Ascending aorta (tissue), 2 donors: ENCODE measurements at places on chromosomes 11 and 22. TPM values are rescaled to one million over a fixed set of nuclear protein-coding genes. Genes with fewer than 3 reads are reported as not detected.

SLC29A2 gene
- not detected for total RNA-seq

RELA gene
- total RNA-seq = 115 TPM

TYR gene
- not detected for total RNA-seq

PRR33 gene
- not detected for total RNA-seq

RAB3IL1 gene
- 23.2 TPM for total RNA-seq

NPAS4 gene
- 5.0 TPM for total RNA-seq

RPL27A gene
- total RNA-seq = 789 TPM

ANO9 gene
- total RNA-seq = 4.0 TPM

OR8J3 gene
- not detected for total RNA-seq

NXPE4 gene
- not detected for total RNA-seq

DNA sequence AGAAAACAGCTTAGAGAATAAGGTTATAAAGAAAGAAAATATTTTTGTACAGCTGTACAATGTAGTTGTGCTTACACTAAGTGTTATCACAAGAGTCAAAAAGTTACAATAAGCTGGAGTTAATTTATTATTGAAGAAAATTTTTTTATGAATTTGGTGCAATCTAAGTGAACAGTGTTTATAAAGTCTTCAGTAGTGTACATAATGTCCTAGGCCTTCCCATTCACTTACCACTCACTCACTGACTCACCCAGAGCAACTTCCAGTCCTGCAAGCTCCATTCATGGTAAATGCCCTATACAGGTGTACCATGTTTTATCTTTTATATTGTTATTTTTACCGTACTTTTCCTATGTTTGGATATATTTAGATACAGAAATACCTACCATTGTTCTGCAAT is 34.7 kb downstream of the GDPD4 start:
- DNase-seq = no peak

- no peak for DNase-seq
Observed at GRCh38 chr11:2133241-2134021, 5.8 kb downstream of the IGF2 start.

DNA sequence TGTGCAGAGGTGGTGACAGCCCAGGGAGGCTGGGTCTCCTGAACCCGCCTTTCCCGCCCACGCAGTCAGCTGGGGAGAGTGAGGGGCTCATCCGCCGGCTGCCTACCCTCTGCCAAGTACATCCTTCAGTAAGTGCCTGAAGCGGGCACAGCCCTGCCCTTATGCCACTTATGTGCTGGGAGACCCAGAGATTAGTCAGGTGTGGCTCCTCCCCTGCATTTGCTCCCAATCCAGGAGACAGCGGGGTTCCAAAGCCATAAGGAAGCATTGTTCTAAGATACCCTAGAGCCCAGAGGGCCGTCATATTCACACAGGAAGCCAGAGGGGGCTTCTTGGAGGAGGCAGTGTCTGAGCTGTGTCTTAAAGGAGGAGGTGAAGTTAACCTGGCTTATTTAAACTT is 5.8 kb upstream of the PPP6R3 start:
- DNase-seq = peak; percentile 56

DNA sequence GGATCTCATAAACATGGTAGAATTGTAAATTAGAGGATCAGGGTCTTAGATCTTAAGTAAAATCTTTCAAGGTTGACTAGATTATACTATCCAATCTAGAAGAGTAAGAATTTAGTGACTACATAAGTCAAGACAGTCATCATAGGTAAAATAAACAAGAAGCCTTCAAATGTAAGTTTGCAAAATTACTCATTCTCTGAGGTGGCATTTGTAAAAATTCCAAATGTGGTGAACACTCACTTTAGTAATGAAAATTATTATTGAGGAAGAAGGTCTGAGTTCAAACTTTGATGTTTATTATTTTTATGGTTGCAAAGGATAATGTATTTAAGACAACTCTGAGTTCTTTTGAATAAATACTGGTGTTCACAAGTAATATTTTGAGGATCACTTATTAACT is 4.6 kb downstream of the HYLS1 start:
- DNase-seq = no peak

- DNase-seq = peak; percentile 78
Observed at GRCh38 chr11:45180179-45180847, 33.9 kb downstream of the PRDM11 start.

GRCh38 chr22:31262312-31263133 is 29.8 kb downstream of the PIK3IP1 start:
- DNase-seq = no peak

- DNase-seq = no peak
Observed at GRCh38 chr22:30080805-30081204, 541 bp downstream of the HORMAD2 start.

DNA sequence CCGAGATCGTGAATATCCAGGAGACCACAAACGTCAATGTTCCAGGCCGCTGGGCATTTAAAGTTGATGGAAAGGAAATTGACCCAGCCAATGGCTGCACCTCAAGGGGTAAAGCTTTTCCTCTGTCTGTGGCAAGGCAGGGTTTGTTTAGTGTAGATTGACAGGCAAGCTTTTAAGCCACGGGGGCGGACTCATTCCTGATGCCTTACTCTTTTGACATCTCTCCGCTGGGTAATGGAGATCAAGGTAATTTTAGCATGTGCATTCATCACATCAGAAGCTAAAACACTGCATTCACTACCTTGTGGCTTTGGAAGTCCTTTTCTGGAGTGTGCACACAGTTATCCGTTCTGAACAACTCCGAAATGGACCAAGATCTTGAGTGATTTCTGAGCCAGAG is 12.6 kb downstream of the TECTA start:
- no peak for DNase-seq

DNA sequence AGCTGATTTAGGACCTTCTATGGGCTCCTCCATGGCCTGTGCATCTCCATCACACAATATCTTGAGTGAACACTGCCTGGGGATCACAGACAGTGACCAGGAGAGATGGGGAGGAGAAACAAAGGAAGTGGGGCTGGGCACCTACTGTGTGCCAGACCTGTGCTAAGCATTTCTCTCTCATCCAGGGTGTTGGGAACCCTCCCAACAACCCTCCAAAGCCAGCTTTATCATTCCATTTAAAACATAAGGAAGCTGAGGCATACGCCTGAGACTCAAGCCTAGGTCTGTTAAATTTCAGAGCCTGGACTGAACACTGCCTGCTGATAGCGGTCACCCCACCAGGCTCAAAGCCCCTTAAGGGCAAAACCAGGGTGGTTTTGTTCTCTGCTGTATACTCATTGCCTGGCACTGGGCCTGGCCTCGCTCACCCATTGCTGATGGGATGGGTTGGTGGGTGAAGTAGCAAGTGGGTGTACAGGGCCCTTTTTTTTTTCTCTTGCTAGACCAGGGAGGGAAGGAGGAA is 130.1 kb downstream of the MN1 start:
- no peak for DNase-seq

- DNase-seq = no peak
Observed at GRCh38 chr11:93330446-93330984, at the start of gene DEUP1. Gene DEUP1, plus strand, starts transcription at chr11:93330742. Its CDS starts 1,518 bp downstream, at chr11:93332260.

- DNase-seq = no peak
Observed at GRCh38 chr22:25514436-25515180, 49.9 kb upstream of the GRK3 start.

GRCh38 chr11:67486481-67487195 is 3.8 kb downstream of the AIP start:
- DNase-seq = no peak

DNA sequence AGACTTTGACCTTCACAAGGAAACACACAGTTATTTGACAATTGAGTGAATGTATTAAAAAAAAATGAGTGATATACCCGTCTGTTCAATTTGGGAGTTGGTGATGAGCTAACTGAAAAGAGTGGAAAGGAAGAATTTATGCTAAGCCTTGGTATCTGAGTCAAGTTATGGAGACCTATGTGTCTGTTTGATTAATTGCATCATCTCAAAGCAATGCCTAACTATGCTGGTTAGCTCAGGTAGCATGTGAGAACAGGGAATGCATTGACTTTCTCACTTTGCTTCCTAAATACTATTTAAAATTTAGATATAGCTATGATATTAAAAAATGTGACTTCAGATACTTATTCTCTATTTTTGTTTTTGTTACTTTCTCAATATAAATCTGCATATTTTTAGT is 110.5 kb downstream of the DDX10 start:
- no peak for DNase-seq

DNA sequence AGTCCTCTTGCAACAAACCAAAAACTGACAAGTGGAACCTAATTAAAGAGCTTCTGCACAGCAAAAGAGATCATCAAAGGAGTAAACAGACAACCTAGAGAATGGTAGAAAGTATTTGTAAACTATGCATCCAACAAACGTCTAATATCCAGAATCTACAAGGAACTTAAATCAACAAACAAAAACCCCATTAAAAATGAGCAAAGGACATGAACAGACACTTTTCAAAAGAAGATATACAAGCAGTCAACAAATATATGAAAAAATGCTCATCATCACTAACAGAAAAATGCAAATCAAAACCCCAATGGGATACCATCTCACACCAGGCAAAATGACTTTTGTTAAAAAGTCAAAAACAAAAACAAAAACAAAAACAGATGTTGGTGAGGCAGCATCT is 33.7 kb downstream of the ZNF214 start:
- DNase-seq = no peak

DNA sequence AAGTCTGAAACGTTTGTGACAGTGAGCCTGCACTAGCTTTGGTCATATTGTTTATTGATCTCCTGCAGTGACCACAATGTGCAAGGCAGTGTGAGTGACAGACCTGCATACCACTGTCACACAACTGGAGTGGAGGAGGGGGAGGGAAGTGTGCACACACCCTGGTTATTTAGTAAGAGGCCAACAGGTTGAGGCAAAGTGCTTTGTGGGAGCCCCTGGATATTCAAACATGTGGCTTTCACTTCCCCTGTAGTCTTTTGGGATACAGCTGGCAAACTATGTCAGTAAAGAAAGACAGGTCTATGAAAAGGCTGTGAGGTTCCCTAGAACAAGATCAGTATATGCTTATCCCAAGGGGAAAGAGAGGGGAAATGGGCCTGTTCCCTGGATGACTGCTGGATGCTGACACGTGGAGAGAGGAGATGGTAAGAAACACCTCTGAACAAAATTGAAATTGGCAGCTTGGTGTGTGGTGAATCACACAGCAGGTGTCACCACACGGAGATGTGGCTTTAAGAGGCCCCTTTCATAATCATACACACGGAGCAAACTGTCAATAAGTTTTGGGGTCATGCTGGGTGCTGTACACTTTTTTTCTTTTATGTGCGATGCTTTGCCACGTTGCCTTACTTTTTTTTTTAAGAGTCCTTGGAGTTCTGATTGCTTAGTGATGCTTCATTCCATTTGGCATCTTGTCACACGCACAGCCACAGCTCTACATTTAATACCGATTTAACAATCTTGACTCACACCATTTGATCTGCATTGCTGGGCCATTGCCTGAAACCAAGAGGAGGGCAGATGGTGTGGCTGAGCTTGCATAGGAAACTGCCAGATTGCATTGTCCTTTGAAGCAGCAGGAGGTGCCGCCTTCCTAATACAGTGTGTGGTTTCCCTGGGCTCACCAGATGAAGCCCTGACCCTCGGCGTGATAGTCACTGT is 11.3 kb downstream of the OSBP2 start:
- DNase-seq = no peak

DNA sequence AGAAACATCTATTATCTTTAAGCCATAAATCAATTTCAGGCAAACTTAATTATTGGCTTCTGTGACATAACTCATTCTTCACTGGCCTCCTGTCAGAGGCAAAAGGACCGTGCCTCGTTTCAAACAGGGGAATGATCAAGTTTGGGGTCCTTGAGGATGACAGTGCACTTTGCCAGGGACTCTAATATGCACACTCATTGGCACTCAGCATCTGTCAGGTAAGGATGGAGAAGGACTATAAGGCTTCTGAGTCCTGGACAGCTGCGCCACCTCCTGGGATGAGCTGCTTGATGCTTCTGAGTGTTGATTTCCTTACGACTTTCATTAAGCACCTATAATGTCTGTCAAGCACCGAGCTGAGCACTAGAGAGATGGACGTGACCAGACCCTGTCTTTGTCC is 20.2 kb downstream of the BPIFC start:
- DNase-seq = no peak

- DNase-seq = no peak
Observed at GRCh38 chr22:30284172-30284571, 5.1 kb downstream of the CASTOR1 start.

- no peak for DNase-seq
Observed at GRCh38 chr11:47442514-47442913, 6.4 kb downstream of the RAPSN start.

DNA sequence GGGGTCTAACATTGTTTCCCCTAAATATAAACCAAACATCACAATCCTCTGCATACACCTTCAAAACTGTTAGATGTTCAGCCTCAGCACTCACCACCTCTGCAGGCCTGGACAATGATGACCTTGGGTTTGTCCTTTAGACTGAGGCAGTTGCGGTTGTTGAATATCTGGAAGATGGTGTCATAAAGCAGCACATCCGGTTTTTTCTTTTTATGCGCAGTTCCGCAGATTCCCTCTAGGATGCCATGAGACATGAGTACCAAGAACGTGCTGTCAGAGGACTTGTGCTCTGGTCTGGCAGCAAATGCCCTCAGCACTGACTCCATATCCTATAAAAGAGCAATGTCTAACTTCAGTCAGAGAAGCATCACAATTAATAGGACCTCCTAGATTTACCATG is 22.8 kb downstream of the CASP5 start:
- no peak for DNase-seq

- no peak for DNase-seq
Observed at GRCh38 chr11:70063121-70063520, 15.0 kb upstream of the ANO1 start.

DNA sequence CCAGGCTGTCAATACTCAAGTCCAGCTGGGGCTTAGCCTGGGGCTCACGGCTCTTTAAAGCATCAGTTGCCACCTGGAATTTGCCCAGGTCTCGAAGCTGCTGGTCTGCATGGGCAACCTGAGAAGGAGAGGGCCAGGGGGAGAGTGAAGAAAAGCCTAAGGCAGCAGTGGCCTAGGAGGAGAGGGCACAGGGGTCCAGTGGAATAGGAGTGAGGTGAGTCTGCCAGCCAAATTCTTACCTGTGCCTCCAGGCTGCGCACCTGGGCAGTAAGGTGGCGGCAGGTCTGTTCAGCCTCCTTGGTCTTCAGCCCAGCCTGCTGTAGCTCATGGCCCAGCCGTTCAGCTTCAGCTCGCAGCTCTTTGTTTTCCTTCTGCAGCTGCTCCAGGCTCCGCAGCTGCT is 10.0 kb downstream of the IL18BP start:
- DNase-seq = no peak

DNA sequence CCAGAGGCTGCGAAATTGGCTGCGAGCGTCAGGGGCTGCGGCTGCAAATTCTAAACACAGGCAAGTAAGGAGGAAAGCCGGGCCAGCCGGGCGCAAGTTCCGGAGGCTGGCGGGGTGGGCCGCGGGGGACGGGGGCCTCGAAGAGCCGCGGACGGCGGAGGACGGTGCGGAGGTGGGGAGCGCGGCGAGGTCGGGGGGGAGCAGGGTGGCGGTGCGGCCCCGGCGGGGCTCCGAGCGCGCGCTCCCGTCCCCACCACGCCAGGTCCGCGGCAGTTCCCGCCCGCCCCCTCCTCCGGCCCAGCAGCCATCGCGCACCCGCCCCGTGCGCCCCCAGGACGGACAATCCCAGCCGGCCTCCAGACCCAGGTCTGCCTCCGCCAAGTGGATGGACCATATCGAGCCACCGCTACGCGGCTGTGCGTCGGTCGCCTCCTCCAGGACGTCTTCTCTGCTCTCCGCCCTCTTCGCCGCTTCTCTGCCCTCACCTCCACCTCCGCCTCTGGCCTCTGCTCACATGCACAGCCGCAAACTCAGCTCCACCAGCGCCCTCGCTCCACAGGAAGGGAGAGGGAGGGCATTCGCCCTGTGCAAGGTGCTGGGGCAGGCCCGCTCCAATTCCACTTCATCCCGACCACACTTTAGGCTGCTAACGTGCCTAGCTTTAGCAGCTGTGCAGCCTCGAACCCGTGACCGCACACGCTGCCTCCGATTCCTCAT is 7.2 kb downstream of the ELFN2 start:
- no peak for DNase-seq

GRCh38 chr11:64340671-64341335 is 799 bp downstream of the CCDC88B start:
- no peak for DNase-seq
